ENCODE measurements at places on chromosomes 3 and 15.

DNA sequence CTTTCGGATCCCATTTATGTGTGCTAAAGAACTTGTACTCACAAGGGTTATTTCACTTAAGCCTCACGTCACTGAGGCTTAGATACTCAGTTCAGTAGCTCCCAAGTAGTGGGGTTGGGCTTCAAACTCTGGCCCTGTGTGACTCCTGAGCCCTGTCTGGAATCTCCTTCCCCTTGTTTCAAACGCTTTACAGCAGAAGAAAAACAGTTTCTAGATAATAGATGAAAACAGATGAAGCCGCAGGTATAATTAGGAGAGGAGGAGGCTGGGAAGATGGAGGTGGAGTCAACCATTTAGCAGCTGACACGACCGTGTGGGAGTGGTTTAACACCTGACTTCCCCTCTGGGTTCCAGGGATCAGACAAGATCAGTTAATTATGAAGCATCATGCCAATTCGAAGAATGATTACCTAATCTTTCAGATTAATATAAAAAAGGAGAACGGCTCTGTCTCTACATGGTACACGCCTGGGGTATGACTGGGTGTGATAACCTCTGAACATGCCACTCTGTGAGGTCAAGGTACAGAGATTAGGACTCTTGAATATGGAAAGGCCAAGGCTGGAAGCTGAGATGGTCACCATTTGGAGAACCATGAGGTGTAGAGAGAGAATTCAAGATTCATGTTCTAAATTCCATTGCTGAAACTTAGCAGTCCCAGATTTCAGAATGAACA, 31.1 kb downstream of the TPM1 start:
- no peak for DNase-seq

GRCh38 chr15:80531796-80532195, 127.6 kb downstream of the ARNT2 start:
- no peak for DNase-seq

DNA sequence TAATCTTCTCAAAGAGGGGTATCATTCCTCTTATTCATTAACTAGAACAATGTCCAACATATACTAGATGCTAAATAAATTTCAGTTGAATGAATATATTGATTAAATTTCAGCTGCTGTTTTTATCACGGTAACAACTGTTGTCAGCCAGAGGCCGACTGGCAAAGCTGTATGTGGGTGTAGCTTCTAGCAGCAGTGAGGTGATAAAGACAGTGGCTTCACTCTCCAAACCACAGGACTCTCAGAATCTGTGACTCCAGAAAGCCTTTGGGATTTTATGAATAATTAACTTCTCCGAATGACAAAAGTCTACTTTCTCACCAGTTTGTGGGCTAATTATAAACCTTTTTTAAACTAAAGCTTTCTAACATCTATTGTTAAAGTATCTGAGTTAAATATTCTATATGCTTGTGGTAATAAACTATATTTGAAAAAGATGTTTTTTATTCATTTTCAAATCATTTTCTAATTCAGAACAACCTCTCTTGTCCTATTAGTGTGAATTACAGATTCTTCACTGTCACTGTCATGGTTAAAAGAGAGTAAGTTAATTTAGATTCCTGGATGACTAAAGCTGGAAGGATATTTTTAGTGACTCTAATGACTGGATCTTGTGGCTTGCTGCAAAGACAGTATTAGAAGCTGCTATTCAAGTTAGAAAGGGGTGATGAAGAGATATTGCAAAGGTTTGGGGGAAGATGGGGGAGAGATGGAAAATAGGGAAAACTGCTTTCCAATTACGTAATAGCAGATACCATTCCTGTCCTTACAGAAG, 796.4 kb upstream of the ARPP21 start:
- no peak for DNase-seq

GRCh38 chr15:48632651-48633050, 12.9 kb downstream of the FBN1 start:
- no peak for DNase-seq

DNA sequence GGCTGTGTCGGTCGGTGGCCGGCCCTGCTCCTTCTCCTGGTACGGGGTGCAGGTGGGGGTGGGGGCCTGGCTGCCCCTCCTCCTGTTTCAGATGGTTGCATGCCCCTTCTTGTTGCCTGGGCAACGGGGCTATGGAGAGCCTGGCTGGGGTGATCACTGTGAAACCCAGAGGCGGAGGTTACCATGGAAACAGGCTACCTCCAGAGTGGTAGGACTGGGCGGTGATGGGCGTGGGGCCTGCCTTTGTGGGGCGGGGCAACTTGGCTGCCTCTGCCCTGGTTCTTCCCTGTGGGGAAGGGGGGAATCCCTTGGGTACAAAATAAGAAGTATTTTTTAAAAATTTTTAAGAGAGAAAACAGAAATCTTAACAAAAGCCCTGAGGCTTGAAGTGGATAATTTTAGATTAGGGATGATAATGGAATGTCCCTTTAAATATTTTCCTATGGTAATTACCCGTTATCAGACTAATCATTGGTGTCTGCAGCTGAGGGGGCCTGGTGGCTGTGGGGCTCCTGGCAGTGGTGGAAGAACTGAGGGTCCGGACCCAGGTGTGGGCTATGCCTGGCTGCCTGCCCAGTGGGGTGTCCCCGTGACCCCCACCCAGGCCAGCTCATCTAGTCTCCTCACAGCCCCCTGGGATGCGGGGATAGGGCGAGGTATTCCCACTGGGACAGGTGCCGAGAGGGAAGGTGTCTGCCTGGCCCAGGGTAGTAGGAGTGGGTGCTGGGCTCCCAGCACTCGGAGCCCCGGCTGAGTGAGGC, 32.5 kb downstream of the PLXNA1 start:
- no peak for DNase-seq

DNA sequence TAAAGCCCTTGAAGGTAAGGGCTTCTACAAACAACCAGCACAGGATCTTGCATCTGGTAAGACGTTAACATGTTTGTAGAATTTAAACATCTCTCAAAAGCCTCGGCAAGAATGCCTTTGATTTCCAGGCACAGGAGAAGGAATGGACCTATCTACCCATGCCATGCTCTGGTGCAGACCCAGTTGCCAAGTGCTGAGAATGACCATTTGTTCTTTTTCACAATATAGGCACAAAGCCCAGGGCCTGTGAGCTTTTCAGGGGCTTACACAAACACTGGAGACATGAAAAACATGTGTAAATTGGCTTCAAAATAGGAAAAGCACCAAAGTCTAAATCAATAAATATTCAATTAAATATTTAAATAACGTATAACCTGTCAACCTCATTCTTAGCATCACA, 266.9 kb upstream of the TTC14 start:
- no peak for DNase-seq

- peak; percentile 49 for DNase-seq
Measured at GRCh38 chr15:20344601-20345400, 196.8 kb downstream of the GOLGA6L6 start.

- peak; percentile 17 for DNase-seq
Measured at GRCh38 chr15:69760258-69760845, 307.7 kb downstream of the RPLP1 start.

GRCh38 chr3:191269289-191270085, 59.7 kb upstream of the CCDC50 start:
- DNase-seq, result no peak

DNA sequence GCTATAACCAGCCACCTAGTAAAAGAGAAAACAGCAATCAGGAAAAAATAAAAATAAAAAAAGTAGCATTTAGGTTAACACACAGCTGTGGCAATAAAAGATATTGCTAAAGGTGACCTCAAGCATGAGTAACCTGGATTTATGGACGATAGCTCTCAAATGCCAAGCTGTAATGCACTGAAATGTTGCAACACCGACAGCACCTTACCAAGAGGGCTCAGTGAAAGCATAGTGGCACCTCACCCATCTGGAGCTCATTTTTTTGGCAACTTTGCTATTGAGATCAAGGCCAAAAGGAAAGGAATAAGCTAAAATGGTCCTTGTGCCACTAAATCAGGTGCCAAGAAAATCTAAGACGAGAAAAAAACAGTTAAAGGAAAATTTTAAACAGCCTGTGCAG, 2.5 kb downstream of the HACD2 start:
- no peak for DNase-seq

DNA sequence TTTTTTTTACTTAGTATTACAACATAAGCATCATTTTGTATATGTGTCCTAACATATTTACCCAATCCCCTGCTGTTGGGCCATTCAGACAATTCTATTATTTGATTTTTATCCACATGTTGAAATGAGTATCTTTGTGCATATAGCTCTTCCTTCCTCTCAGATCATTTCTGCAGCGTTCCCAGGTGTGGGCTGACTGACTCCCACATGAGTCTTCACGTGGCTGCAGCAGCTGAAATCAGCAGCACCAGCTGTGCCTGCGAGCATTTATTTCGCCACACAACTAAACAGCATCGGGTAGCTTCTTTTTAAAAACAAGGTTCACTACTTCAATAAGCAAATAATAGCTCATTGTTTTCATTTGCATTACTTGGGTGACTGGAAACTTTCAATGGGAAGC, 44.5 kb upstream of the PDE8A start:
- DNase-seq, result no peak

DNA sequence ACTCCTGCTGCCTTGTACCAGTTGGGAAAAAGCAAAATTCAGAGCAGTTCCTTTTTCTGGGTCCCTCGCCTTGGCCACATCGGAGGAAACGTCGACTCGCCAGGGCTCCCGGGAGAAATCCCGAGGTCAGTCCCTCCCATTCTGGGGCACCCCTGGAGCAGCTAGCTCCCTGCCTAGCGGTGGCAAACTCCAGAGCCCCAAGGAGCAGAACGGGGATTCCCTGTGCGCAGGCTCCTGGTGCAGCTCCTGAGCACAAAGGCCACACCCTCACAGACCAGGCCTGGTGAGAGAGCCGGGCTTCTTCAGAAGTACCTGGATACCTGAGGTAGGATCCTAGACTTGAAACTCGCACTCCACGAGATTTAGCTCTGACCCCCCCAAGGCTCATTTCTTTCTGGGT, 2.6 kb downstream of the LRRC3B start:
- DNase-seq, result no peak

- no peak for DNase-seq
Measured at GRCh38 chr3:47273564-47273963, 9.0 kb downstream of the KIF9 start.

GRCh38 chr3:8741581-8742261, 8.1 kb downstream of the CAV3 start:
- peak; percentile 89 for DNase-seq
